Stimulated activated CD8-positive, alpha-beta memory T cell treated with anti-CD3 and anti-CD28 coated beads, Interleukin-7, amount 100 ng/mL, for 1 hour (primary cell): ENCODE measurements at places on chromosomes 3 and 15.

- DNase-seq: no peak
Observed at GRCh38 chr3:37129871-37130270, 44.5 kb downstream of the LRRFIP2 start.

- DNase-seq: no peak
Observed at GRCh38 chr3:33315826-33316225, 38.6 kb downstream of the FBXL2 start.

DNA sequence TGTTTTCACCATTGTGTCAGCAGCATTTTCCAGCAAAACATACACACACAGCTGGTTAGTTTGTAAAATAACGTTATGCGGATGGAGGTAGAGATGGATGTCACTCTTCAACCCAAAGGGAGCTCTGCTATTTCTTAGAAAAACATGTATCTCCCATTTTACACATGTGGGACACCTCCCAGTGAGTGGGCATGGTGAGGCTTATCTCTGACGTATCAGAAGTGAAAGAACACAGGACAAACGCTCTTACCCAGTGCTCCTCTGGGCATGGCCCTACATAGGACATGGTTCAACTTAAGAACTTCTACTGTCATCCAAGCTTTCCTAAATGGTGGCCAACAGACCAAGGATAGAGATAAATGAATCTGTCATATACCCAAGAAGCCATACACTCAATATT is 2.1 kb downstream of the FAM240A start:
- DNase-seq: no peak

- no peak for DNase-seq
Observed at GRCh38 chr15:88194162-88194561, 62.4 kb downstream of the NTRK3 start.

- DNase-seq: no peak
Observed at GRCh38 chr15:101050623-101051290, 131.6 kb downstream of the LRRK1 start.

DNA sequence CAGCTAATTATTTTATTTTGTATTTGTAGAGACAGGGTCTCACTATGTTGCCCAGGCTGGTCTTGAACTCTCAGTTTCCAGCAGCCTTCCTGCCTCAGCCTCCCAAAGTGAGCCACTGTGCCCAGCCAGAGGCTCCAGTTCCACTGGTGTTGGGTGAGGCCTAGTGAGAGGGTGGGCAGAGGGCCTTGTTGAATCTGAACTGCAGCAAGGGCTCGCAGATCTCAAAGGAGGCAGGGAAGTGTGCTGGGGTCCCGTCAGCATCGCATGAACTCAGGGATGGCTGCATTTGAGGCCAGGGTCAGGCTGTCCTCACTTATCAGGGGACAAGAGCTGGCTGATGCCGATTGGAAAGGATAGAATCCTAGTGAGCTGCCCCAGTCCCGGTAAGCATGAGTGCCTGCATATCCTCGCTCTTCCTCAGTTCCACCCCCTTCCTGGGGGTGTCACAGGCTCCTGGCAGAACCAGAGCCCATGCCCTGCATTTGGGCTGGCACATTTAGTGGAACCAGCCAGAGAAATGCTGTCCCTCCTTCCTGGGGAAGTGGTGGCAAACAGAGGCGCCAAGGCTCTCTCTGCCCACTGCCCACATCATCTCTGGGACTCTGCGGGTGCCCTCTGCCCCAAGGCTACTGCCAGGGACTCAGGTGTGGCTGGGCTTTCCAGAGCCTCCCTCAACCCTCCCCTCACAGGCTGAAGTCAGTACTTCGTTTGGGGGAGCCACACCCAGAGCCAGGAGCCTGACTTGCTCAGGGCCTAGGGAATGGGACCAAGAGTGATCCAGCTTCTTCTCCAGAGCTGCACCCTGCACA is 24.1 kb downstream of the ALS2CL start:
- DNase-seq: no peak

DNA sequence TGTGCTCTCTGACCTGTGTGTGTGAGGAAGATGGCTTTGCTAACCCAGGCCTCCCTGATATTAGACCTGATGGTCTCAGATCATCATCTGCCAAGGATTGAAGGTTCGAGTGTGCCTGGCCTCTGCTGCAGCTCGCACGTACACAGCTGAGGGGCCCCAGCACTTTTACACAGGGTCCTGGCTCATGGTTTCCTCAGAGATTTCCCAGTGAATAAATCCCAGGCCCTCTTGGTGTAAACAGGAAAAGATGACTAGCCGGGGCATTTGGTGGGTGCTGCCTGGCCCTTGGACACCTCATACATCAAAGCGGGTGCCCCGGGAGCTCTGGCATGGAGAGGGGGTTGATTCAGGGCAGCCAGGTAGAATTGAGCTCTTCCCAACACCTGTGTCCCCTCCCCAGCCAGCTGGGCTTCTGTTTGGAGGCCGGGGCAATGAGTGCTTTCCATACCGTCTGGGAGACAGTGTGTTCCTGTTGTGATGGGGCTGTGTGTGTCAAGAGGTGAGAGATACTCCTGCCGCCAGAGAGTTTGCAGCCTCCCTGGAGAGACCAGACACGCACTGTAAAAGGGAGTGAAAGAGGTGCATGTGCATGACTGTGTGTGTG is 72.5 kb upstream of the TLE3 start:
- no peak for DNase-seq

DNA sequence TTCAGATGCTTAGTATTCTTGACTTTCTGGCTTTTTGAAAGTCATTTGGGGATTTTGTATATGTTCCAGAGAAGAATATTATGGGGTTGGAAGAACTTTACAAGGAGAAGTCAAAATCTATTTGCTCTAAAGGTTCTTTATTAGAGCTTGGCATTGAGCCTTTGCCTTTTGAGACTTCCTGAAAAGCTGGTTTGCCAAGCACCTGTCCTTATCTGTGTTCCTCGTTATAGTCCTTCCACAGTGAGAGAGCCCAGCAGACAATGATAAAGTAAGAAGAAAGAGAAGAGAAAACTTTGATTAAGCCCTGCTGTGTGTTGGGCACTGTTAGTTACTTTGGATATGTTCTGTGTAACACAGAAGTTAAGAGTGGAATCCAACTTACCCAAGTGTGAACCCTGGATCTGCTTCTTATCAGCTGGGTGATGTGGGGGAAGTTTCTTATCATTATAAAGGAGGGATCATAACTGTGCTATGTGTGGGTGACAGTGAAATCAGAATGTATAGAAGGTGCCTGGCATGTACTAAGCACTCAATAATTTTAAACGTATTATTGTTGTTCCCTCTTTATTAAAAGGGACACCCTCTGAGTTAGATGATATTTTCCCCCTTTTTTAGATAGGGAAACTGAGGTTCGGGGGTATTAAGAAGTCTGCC is 44.3 kb upstream of the POLR2M start:
- no peak for DNase-seq

DNA sequence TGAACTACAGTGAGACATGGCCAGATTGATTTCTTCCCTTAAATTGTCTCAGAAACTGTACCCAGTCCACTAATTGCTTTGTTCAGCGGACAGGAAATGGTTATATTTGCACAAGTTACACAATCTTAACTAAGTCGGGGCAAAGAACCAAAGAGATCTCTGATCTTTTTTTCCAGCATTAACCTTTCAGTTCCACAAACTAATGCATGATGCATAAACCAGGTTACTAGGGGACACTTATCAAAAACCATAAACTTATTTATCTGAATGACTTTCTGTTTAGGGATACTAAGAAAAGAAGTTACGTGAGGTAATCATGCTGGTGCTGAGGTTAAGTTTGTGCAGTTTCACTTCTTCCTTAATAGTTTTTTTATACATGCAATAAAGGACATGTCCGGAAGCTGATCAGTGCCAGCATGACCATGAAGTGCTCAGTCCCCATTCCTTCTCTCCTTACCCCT is 22.4 kb downstream of the FNDC3B start:
- no peak for DNase-seq

GRCh38 chr3:126033051-126033745 is 50.7 kb downstream of the SLC41A3 start:
- DNase-seq: no peak

- DNase-seq: no peak
Observed at GRCh38 chr3:59609657-59610348, 560.0 kb upstream of the CFAP20DC start.

- no peak for DNase-seq
Observed at GRCh38 chr3:88779482-88779881, 327.9 kb upstream of the EPHA3 start.

DNA sequence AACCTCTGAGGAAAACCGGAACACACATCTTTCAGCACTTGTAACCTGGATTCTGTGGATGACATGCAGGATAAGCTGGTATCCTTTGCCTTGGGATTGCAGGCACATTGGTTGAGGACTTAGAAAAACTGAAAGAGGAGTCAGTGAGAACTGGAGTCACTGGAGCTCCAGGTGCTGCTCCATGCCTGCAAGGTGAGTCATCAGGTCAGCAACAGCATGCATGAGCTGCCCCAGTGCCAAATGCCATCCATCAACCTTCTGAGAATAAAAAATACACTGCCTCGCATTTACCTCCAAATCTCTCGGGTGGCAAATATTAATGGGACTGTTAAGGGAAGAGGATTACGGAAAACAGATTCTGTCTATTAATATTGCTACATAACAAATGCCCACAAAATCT is 729.1 kb downstream of the NTRK3 start:
- no peak for DNase-seq

DNA sequence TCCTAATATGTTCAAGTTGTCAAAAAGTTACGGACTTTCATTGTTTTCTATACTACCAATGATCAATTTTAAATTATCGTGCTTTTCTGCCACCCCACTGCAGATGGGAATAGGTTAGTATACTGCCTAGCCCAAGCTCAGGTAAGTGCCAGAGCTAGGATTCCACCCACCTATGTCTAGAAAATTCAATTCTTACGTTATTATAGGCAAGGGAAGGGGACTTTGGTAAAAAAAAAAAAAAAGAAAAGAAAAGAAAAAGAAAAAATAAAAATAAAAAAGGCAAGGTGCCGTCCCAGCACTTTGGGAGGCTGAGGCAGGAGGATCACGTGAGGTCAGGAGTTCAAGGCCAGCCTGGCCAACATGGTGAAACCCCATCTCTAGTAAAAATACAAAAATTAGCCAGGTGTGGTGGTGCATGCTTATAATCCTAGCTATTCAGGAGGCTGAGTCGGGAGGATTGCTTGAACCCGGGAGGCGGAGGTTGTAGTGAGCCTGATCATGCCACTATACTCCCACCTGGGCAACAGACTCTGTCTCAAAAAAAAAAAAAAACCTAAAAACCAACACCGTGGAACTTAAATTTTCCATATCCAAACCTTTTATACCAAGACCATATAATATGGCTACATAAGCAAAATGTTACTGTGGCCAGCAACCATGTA is 1.3 kb downstream of the RPL22L1 start:
- DNase-seq: no peak

DNA sequence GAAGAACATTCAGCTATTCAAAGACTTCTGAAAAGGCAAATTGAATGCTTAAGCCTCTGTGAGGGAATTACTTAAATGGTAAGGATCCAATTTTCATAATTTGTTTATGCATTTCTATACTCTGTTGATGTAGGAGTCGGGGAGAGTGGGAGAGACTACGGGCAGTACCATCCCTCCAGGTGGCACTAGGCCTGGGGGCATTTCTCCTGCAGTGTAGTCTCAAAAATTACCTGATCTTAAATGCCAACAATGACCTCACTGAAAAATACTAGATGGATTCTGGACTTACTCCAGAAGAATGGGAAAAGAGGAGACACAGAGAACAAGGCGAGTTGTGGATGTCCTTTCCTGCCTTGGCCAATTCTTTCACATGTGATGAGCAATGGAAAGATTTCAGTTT is 77.8 kb upstream of the PLXND1 start:
- no peak for DNase-seq

DNA sequence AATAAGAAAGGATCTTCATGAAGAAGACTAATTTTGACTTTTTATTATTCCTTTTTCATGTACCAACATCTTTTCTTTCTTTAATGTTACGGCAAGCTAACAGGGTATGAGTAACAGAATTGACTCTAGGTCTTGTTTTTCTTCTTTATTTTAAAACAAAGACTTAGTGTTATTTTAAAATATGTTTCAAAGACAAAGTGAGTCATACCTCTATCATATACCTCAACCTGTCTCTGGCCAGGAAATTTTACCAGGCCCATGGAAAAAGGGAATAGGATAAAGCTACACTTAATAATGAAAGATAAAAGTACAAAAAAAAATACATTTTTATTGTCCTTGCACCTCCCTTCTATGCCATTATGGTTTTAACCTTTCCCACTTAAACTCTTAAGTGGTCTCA is 57.4 kb downstream of the ZNF148 start:
- no peak for DNase-seq

- DNase-seq: no peak
Observed at GRCh38 chr3:49650637-49651036, 23.5 kb upstream of the APEH start.

- no peak for DNase-seq
Observed at GRCh38 chr3:105678017-105678416, 190.8 kb downstream of the CBLB start.

GRCh38 chr3:126665221-126665936 is 10.5 kb upstream of the TXNRD3 start:
- no peak for DNase-seq

GRCh38 chr15:98147415-98147814 is 186.9 kb downstream of the ARRDC4 start:
- no peak for DNase-seq

- no peak for DNase-seq
Observed at GRCh38 chr3:48716508-48716981, 476 bp downstream of the IP6K2 start.

GRCh38 chr3:126880901-126881300 is 102.0 kb upstream of the PLXNA1 start:
- DNase-seq: no peak

- no peak for DNase-seq
Observed at GRCh38 chr3:31235062-31235700, 297.5 kb upstream of the STT3B start.

GRCh38 chr3:181568248-181568647 is 143.5 kb upstream of the SOX2 start:
- DNase-seq: no peak

DNA sequence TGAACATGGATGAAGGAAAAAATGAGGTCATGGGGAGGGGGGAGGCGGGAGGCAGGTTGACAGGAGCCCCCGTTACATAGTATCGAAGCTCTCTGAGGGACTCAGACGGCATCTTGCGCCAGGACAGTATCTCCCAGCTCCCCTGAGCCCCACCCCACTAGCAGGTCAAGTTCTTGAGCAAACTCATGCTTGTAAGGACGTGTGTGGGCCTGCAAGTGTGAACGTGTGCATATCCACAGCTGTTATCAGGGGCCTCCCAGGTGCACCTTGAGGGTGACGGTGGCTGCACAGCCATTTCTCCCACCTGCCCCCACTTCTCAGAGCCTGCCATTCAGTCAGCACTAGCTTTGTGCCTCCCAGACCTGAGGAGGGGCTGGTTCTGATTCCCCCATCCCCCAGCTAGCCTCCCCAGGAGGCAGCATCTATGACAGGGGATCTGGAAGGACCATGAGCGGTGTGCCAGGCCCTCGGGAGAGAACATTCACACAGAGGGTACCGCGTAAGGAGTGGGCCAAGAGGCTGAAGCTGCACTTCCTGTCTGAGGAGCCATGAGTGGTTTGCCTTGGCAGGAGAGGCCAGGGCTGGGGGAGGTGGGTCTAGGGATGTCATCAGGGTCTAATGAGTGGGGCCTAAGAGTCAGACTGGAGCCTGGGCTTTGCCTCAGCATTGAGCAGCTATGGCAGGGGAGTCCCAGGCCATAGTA is 2.9 kb downstream of the SEMA3F start:
- no peak for DNase-seq

- DNase-seq: no peak
Observed at GRCh38 chr3:185744997-185745843, 79.6 kb downstream of the IGF2BP2 start.
